ENCODE measurements at places on chromosomes 1 and 21. TPM values are rescaled to one million over a fixed set of nuclear protein-coding genes. Genes with fewer than 3 reads are reported as not detected.
A peak's percentile ranks its signal among the peaks of the same experiment; 100 is the strongest.

- no peak for DNase-seq
Measured at GRCh38 chr21:41364308-41364707, 2.5 kb downstream of the MX2 start.

DNA sequence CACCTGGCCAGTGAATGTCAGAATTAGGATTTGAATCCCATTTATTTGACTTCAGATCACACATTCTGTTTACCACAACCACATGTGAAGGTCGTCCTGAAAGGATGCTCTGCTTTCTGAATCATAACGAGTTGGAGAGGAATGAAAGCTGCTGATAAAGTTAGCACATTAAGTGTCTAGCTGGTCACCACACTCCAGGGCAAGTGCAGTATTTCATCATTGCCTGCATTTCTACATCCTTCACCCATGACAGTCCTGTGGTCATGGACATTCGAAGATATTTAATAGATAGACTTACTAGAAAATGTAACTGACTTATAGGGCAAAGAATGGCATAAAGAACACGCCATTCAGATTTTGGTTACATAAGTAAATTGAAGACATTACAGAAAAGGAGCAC, 52.7 kb upstream of the ST6GALNAC3 start:
- DNase-seq: no peak

GRCh38 chr1:167563579-167564246, 10.2 kb upstream of the CREG1 start:
- DNase-seq: no peak

GRCh38 chr1:152013664-152014237, 20.1 kb upstream of the S100A10 start:
- DNase-seq: peak; percentile 49

TFF1 gene
- total RNA-seq: not detected

ECM1 gene
- total RNA-seq: 24.5 TPM

CYP4A11 gene
- total RNA-seq: not detected
